ENCODE measurements at places on chromosomes 11 and 22.

DNA sequence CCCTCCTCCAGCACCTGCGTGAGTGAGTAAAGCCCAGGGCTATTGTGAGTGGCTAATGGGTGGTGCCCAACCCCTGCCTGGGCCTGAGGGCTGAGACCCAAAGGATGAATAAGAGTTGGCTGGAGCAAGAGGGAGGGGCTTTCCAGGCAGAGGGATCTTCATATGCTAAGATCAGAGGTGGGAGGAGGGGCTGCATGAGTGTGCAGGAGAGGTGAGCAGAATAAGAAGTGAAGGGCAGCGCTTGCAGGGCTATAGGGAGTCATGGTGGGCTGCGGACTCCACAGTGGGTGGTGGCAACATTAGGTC, 3.9 kb downstream of the EMID1 start:
- DNase-seq = no peak

- no peak for DNase-seq
Observed at GRCh38 chr22:22847241-22847640, 40.4 kb upstream of the IGLL5 start.

DNA sequence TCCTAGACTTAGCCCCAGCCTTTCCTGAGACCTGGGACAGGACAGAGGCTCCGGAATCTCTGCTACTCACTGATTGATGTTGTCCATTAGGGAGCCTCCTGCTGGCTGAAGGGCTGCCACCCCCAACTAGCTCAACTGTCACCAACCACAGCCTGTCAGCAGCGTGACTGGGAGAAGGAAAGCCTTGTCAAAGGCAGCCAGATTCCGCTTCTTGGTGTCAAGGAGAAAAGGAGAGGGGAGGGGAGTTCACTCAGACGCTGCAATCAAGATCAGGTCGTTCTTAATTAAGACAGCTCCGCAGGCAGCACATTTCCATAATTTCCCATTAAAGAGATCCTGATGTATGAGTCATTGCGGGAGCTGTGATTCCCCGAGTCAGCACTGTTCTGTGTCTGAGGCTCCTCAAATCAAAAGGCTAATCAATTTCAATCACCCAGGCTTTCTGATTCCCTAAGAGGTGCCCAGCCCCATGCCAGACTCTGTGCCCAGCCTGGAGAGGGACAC, 152.8 kb upstream of the ZBED5 start:
- peak; percentile 17 for DNase-seq

- DNase-seq = peak; percentile 53
Observed at GRCh38 chr11:108319541-108320145, 96.8 kb downstream of the ATM start.

Data from iris pigment epithelial cell (primary cell).